ENCODE measurements at places on chromosomes 6 and 20.

DNA sequence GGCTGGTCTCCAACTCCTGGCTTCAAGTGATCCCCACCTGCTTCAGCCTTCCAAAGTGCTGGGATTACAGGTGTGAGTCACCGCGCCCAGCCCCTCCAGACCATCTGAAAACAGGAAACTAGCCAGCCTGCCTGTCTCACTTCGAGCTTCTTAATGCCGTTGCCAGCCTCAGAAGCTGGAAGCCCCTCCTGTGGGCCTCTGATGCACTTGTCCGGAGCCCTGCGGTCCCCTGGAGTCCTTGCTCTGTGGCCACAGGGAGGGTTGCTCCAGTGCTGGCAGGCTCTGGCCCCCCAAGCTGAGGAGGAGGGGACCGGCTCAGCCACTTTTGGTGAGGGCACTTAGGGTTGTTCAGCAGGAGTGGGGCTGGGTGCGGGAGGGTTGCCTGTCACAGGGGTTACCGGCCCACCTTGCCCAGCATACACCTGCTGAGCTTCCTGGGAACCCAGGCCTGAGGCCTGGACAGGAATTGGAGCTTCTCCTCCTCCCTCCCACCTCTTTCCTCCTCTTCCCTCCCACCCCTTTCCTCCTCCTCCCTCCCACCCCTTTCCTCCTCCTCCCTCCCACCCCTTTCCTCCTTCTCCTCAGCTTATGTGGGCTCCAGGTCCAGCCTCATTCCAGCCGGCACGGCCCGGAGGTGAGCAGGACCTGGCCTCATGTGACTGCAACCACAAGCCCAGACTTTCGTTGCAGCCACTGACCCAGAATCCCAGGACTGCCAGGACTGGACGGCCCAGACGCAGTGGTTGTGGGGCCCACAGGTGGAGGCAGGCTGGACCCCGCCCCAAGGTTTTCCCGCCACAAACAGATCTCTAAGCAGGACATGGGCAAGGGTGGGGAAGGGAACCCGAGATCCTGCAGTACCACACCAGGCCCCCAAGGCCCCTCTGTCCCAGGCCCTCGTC, 9.4 kb upstream of the BIRC7 start:
- DNase-seq, result no peak

DNA sequence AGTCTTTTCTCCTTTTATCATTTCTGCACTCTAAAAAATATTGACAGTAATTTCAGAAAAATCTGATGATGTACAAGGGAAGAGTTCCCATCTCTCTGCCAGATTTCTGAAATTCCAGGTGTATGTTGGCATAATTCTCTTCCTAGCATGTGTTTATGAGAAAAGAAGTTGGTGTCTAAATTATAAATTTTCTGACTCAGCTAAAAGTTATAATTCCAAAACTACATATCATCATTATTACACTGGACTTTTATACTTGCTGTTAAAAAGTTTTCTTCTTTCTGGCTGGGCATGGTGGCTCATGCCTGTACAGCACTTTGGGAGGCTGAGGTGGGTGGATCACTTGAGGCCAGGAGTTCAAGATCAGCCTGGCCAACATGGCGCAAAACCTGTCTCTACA, 135.7 kb upstream of the SAMD5 start:
- no peak for DNase-seq

DNA sequence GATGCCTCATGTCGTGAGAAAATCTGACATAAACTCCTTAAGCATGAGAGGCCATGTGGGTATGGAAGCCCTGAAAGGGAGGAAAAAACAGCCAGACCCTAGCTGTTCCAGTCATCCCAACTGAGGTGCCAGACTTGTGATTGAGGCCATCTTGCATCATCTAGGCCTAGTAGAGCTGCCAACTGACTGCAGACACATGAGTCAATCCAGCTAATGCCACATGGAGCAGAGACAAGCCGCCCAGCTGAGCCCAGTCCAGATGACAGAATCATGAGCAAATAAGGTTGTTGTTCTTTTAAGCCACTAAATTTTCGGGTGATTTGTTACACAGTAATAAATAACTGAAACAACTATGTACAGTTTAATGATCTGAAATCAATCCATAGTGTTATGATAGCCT, 680.9 kb downstream of the MAFB start:
- DNase-seq, result no peak

DNA sequence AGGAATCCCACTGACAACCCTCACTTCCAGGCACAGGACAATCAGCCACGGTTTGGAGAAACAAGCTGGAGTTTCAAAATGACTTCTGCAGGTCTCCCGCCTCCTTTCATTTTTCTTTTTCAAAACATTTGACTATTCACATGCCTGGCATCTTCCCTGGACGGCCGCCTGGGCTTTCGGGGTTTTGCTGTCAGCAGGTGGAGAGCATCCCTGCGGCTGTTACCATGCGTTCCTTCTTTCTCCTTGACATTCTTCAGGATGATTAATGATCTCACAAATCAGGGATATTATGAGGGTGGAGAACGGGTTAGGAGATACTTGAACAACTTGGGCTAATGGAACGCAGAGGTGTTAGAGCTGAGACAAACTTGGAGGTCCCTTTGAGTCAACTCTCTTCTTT, 60.9 kb downstream of the RAMACL start:
- no peak for DNase-seq

DNA sequence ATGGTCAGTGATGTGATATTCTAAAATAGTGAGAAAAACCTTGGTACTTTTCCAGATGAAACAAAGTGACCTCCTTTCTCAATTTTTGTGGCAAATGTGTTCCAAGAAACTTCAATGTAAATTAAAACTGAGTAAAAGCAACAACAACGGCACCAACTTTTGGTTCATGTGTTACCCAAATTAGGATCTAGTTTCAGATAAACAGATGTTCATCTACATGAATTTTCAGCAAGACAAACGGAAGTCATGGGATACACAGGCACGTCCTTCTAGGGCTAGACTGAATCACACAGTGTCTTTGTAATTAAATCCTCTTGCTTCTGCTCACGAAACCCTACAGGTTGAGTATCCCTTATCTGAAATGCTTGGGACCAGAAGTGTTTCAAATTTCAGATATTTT, 915.2 kb downstream of the TFAP2A start:
- DNase-seq, result no peak

- DNase-seq, result no peak
Observed at GRCh38 chr6:15845492-15845891, 182.7 kb upstream of the DTNBP1 start.

- no peak for DNase-seq
Observed at GRCh38 chr6:139030228-139030963, 1.9 kb downstream of the ABRACL start.
